Activated T-cell treated with anti-CD3 and anti-CD28 coated beads, Interleukin-2, amount 50 U/mL, for 1 hour (primary cell): ENCODE measurements at places on chromosomes 5 and 9.

DNA sequence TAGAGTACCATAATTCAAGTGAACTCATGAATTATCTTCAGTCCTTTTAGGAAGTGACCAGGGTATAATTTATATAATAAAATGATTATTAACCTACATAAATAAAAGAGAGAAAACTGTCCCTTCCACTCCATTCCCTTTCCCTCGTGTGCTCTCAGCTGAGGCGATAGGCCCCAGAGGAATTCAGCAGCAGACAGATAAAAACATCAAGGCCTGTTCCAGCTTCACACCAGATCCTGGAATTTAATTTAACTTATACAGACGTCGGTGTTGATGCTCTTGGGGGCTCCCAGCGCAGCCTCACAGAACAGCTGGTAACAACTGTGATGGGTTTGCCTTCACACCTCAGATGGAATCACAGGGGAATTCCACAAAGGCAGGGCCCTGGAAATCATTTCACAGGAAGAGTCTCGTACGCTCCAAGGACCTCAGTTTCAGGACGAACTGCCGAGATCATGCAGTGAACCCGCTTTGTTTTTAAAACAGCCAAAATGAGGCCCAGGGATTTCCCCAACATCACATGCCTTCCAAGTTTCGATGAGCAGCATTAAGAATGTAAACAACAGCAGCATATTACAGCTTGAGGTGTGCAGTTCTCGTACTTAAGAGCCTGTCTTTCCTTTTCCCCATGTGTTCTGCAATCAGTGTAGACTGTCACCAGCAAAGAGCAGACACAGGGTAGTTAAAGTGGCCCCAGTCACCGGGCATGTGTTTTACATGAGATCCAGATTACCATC is 73.6 kb upstream of the ALDH1B1 start:
- no peak for DNase-seq

DNA sequence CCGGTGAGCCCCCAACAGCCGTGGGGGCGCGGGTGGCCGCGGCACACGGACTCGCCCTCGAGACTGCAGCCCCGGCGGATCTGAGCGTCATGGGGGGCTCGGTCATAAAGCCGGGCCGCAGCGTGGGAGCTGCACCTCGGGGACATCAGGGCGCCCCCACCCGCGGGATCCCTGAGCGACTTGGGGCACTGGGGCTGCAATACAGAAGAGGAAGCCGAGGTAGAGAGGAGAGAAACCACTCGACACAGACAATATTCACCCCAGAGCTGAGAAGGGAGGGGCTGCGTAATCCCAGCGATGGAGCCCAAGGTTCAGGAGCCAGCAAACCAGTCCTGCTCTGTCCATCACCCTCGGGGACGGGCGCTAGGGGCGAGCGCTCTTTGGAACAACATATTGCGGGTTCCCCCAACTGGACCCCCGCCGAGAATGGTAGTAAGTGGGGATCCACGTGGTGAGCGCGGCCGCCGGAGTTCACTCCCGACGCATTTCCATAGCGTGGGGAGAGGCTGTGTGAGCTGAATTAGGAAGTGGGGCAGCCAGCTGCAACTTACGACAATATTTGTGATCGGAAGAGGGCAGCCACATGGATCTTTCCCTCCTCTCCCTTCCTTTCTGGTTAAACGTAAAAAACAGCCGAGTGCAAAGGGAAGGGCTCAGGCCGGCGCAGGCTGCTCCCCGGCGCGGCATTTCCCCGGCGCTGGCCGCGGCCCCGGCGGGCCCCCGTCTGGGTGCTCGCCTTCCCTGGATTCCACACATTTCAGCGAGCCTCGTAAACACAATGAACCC is 9.9 kb downstream of the PTCH1 start:
- DNase-seq: peak; percentile 55

DNA sequence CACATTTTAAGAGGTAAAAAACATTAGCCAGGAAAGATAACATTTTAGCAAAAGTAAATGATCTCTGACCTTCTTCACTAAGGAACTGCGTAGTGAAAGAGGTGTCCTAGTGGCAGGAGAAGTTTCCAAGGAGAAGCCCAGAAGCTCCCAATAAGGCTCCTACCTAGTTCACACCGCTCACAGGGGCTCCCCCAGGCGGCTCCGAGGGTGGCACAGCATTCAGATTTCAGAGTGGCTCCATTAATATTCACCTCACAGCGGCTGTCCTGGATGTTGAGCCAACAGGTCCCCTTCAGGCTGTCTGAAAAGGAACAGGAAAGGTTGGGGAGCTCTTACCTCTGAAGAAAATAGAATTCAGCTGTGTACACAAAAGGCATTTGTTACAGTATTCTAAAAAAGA is 187.3 kb downstream of the FBN2 start:
- no peak for DNase-seq

DNA sequence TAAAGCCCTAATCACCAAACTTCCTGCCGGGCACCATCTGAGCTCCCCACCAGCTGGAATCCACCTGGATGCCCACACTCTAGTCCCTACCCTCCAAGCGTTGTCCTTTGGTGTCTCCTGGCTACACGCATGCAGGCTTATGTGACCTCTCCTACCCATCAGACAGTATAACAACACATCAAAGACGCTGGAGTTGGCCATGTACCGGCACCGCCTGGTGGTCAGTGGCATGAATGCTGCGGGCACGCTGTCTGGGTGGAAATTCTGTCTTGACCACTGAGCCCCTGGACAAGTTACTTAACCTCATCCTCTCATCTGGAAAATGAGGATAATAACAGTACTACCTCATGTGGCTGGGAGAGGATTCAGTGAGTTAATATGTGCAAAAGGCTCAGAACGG is 23.4 kb upstream of the CORO2A start:
- peak; percentile 36 for DNase-seq
